ENCODE measurements at places on chromosomes 11 and 22. TPM values are rescaled to one million over a fixed set of nuclear protein-coding genes. Genes with fewer than 3 reads are reported as not detected.

Gene C11orf52
- 12.8 TPM for polyA plus RNA-seq

GRCh38 chr11:121063728-121064127 lies 37.3 kb upstream of the TECTA start:
- no peak for DNase-seq

DNA sequence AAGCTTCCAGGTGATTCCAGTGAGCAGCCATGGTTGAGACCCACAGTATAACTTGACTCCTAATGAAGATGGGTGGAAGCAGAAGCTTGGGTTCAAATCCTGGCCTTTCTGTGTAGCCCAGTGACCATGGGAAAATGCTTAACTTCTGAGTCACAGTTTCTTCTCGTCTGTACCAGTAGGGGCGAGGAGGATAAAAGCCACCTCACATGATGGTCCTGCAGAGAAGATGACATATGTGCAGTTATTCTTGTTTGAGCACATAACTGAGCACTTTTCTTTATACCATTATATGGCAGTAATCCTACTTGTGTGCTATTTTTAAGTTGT lies 4.9 kb downstream of the TMEM109 start:
- no peak for DNase-seq

GRCh38 chr11:120811199-120811598 lies 212.7 kb upstream of the TBCEL start:
- DNase-seq, result no peak

DNA sequence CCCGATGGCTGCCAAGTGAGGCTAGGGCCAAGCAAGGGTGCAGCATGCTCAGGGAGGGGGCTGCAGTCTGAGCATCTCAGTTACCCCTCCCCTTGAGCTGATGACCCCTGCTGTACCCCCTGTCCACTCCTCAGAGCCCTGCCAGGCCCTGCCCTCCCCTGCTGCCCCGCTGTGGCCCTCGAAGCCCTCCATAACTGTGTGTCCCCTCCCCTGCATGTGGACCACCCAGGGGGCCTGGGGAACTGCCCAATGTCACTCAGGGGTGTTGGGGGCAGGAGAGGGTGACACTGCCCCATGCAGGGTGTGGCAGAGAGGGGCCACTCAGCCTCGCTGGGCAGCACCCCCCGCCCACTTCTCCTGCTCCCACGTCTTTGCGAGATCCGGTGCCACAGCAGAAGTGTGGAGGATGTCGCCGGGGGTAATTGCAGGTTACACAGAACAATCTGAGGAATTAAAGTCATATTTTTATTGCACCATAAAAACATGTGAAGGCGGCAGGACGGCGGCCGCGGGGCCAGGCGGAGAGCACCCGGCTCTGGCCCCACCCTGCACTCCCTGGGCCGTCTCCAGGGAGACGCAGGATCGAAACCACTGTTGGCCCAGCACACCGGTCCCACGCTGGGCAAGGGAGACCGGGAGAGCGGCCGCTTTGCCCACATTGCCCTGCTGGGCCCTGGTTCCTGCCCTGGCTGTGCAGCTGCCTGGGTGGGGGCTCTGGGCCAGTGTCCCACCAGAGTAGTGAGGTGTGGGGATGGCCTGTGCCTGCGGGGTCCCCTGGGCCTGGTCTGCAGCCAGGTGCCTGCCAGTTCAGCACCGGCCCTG lies 18.7 kb upstream of the GNB1L start:
- DNase-seq, result no peak

DNA sequence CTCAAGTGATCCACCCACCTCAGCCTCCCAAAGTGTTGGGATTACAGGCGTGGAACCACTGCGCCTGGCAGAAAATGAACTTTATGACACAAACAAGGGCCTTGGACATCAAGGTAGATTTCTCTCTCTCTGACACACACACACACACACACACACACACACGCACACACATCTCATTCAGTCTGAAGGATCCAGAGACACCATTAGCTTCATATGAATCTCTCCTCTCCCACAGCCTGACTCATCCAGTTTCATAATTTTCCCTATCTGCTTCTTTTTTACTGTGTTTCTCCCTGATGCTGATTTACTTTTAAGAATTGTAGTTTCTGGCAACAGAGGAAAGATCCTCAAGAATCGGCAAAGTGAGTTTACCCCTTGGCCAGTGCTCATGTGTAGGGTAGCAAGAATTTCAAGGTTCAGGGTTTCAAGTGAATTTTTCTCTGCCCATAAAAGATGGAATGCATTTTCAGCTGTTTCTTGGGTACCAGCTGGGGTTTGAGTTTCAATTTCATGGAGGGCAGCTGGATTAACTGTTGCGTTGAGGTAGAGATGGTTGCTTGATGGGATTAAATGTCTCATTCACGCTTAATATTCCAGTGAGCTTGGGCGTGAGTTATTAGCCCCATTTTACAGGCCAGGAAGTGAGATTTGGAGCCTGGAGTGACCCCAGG lies 3.5 kb downstream of the MYO18B start:
- DNase-seq, result no peak

- DNase-seq, result no peak
Measured at GRCh38 chr11:117906126-117906525, 23.1 kb downstream of the TMPRSS13 start.

Data from right renal pelvis (tissue), 4 donors.